ENCODE measurements at places on chromosomes 2 and 18.

- no peak for DNase-seq
Measured at GRCh38 chr2:143068509-143068908, 60.7 kb upstream of the ARHGAP15 start.

DNA sequence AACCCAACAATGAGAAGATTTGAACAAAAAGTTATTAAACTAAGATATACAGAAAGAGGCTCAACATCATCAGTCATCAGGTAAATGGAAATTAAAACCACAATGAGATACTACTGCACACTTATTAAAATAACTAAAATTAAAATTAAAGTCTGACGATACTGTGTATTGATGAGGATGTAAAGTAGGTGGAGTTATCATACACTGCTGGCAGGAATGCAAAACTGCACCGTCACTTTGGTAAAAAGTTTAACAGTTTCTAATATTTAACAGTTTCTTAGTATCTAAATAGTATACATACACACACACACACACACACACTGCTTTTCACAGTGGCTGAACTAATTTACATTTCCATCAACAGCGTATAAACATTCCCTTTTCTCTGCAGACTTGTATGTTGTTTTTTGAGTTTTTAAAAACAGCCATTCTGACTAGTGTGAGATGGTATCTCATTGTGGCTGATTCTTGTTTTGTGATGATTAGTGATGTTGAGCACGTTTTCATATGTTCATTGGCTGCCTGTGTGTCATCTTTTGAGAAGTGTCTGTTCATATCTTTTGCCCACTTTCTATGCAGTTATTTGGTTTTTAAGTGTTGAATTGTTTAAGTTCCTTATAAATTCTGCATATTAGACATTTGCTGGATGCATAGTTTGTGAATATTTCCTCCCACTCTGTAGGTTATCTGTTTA, 726.9 kb upstream of the CHAC2 start:
- no peak for DNase-seq

DNA sequence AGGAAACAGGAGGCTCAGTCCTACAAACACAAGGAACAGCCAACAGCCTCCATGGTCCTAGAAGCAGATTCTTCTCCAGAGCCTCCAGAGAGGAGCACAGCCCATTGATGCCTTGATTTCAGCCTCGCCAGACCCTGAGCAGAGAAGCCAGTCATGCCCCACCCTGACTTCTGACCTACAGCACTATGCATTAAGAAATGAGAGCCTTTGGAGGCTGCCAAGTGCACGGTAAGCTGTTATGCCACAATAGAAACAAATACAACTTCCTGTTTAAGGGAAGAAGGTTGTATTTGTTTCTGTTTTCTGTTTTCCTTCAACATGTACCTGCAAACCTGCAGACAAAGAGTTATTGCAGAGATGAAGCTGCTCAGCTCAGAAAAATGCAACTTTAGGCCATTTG, 181.3 kb upstream of the AGAP1 start:
- no peak for DNase-seq

GRCh38 chr2:1974397-1974796, 230.1 kb upstream of the PXDN start:
- no peak for DNase-seq

DNA sequence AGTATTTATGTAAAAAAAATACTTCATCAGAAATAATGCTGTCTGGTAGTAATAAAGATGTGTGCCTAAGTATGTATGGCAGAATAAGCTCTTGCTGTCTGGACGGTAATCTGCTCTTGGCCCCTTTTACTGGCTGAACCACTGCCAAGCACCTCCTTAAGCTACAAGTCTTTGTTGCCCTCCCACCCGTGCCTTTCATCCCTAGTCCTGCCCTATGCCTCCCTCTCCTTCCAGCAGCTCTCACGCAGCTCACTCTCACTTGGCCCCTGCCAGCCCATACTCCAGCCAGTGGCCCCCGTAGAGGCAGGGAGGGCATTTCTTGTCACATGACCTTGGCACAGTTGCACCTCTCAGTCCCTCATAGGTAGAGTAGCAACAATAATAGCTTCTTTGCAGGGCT, 54.5 kb upstream of the NPAS2 start:
- DNase-seq: no peak

- DNase-seq: no peak
Measured at GRCh38 chr2:119378566-119378965, 11.8 kb downstream of the DBI start.

DNA sequence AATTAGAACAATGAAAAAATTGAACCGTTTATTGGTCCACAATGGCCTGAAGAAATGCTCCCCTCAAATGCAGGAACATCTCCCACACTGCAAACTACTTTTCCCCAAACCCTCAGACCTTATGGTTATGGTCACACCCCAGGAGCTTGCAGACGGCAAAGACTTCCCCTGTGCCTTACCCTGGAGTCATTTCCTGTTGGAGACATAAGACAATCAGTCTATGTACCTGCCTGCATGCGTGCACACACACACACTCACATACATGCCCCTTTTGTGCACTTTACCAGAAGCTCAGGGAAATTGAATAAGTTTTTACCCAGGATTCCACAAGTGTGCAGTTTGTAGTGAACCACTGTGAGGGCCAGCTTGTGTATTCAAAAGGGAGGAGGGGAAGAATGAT, 281.9 kb upstream of the CELF4 start:
- DNase-seq: no peak

- no peak for DNase-seq
Measured at GRCh38 chr2:237244976-237245646, 159.4 kb downstream of the COPS8 start.

DNA sequence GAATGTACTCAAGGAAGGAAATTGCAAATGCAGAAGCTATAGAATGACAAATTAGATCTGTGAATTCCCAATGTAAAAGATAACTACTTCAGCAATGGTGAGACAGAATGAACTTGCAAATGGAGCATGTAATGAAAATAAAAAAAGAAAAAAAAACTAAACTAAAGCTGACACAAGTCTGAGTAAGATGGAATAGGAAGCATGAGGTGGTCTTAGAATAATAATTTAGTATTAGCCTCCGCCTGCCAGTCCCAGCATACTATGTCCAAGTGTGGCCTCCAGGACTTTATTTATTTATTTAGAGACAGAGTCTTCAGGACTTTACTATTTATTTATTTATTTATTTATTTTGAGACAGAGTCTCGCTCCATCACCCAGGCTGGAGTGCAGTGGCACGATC, 37.4 kb upstream of the SLC39A10 start:
- no peak for DNase-seq

DNA sequence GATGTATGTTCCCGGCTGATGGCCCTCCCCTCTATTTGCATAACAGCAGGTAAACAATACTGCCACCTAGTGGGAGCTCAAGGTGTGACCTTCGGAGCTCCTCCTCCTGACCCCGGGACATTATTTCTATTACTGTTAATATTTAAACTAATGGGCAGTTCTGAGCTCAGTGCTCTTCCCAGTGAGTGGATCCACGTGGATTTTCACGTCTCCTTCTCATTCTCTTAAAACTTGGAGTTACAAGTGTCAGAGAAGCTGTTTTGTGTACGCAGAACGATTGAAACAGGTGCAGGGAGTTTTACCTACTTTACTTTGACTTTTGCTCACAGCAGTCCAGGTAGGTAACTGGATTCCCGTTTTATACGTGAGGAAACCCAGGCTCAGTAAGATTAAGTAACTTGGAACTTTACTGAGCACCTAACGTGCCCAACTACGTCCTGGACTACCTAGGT, 127.3 kb downstream of the PRKCE start:
- peak; percentile 54 for DNase-seq

GRCh38 chr18:79873449-79874110, 75.8 kb downstream of the KCNG2 start:
- no peak for DNase-seq

DNA sequence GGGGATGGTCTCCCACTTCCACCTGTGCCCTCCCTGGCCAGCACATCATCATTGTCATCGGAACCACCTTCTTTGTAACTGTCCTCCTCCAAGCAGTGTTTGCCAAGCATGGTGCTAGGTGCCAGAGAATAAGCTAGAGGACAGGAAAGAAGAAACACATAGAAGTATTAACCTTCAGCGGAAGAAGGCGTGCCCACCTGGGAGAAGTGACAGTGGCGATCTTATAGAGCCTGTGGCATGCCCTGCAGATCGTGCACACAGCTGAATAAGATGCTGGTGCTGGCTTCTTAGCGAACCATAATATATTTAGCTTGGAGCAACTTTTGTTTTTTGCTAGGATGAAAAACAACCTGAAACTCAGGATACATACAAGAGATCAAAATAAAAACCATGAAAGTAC, 148.0 kb downstream of the FAM210A start:
- DNase-seq: no peak

DNA sequence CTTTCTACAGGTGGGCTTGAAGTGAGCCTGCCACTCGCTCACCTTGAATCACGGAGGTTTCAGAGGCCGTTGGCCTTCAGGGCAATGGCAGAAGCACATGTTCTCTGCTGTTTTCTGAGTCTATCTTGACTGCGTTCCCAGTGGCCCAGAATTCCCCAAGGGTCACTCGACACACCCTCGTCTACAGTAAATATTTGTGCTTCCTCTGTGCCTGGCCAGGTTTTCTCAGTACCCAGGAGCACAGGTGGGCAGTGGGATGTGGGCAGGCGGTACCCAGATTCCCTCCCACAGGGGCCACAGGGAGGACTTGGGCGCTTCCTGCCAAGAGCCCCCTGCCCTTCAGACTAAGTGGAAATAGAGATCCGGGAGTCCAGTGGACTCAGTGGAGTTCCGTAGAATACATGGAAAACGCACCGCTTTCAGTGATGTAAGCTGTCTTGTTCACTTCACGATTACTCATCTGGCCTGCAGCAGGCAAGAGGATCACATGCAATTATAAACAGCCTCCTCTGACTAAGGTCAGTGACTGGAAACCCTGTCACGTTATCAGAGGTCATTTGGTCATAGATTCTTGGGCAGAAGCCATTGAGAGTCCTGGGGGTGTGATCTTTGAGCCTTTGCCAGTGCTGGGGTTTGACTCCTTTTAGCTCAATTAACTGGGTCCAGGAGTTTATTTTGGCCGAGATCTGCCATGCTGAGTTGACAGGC, 179.8 kb downstream of the NEDD4L start:
- DNase-seq: no peak

DNA sequence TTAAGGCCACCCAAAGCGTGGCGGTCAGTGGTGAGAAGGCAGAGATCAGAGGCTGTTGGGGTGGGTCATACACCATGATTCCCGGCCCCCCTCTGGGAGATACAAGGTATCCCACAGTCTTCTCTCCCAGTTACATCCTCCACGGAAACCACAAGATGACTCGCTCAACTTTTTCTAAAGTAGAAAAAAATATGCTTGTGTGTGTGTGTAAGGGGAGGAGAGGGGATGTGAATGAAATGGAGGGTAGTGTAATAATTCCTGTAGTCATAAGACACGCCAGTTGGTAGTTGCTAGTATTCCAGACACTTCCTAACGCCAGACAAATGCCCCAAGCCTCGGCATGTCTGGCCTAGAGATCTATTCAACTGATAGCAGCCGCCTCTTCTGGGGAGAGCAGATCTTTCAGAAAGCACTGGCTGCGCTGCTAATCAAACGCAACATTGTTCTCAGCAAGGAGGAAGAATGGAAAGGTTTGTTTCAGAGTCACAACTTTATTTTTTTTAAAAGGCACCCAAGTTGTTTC, 143.5 kb downstream of the TGIF1 start:
- DNase-seq: no peak

GRCh38 chr2:100935372-100935752, 66.7 kb upstream of the RPL31 start:
- no peak for DNase-seq

DNA sequence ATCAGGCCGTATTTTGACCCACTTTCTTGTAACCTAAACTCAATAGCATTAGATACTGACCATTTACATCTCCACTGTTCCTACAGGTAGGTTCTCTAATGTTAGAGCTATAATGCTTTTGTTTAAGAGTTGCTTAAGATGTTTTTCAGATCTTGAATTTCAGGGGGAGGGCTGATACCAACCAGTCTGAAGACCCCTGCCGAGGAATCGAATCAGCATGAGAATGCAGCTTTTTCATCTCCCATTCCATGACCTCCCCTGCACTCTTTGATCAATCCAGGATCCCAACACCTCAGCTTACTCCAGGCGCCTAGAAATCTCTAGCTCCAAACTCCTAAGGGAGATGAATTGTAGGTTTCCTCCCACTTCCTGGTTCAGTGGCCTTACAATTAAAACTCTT, 120.5 kb upstream of the MC4R start:
- no peak for DNase-seq

- DNase-seq: no peak
Measured at GRCh38 chr2:205913668-205914067, 172.3 kb downstream of the INO80D start.

DNA sequence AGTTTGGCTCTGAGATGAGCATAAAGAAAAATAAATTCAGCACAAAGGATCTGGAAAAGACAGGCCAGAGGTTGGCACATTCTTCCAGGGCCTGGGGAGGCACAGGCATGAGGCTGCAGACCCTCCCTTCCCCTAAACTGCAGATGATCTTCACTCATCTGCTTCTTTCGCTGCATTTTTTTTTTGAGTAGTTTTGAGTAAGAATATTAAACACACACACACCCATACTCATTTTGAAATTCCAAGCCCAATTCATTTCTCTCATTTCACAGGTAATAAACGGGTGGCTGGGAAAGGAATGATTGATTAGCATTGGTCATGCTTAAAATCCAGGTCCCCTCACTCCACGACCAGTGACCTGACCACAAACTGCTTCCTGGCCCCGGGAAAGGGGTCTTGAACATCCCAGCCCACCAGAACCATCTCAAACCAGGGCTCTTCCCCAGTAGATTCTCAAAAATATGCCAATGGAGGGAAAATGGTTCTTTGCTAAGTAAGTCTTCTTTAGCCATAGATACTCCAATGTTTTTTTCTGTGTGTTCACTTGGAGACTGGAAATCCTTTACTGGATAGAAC, 219.6 kb downstream of the ANAPC1 start:
- DNase-seq: no peak

All from stimulated activated CD4-positive, alpha-beta T cell treated with anti-CD3 and anti-CD28 coated beads, Interleukin-4, amount 100 ng/mL, for 1 hour (primary cell).